ENCODE measurements at places on chromosomes 5 and 9.

DNA sequence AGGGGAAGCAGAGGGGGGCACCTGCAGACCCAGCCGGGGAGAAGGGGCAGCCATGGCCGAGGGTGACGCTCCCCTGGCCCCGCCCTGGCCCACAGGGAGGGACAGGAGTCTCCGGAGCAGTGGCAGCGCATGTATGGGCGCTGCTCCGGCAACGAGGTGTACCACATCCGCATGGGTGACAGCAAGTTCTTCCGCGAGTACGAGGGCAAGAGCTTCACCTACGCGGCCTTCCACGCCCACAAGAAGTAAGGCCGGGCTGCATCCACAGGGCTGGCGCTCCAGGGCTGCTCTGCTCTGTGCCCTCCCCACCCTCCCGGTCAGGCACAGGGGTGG lies 68.2 kb downstream of the KCNT1 start:
- no peak for DNase-seq

DNA sequence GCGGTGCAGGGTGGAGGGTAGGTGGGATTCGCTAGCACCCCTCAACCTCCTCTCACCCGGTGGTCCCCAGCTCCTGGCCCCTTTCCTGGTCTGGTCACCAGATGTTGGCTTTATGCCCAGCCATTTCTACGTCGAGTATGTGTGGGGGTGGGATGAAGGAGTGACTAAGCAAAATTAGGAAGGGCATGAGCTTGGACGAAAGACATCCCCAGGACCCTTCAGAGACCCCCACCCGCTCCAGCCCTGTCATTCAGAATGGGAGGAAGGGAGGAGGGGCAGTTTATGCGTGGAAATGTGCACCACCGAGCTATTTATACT lies 742 bp downstream of the BHMT2 start:
- DNase-seq = no peak

- no peak for DNase-seq
Measured at GRCh38 chr9:137647096-137647714, 28.4 kb downstream of the EHMT1 start.

DNA sequence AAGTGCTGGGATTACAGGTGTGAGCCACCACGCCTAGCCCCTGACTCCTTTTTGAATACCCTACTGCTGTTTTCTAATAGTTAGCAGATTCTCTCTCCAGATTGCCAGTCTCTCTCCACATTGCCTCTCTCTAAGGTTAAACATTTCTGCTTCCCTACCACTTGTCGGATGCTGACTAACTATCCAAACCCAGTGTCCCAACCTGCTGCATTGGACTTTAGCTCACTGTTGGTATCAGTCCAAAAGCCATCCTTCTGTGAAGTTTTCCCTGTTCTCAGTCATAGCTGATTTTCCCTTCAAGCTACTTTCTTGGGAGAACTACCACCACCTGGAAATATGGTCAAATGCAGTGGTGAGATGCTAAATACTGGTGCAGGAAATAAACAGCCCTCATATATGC lies 48.7 kb downstream of the TLR4 start:
- no peak for DNase-seq

DNA sequence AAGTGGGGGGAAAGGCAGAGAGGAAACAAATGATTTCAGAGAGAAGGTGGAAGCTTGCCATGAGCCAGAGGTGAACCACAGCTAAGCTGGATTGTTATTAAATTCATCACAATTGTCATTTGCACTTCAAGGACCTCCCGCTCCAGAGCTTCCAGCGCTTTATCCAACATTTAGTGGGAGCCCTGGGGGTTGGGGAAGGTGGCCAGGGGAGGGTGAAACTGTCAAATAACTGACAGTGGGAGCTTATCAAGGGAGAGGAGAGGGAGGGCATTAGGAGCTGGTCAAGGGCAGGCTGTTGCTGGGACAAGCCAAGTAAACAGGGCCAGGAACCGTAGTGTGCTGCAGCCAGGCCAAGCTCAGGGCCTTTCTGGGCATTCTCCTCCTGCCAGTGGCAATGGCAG lies 71.5 kb downstream of the SIL1 start:
- no peak for DNase-seq

GRCh38 chr9:77712533-77713130 lies 64.5 kb upstream of the GNA14 start:
- DNase-seq = peak; percentile 81

- DNase-seq = no peak
Measured at GRCh38 chr5:95907067-95907705, 54.5 kb downstream of the ELL2 start.

DNA sequence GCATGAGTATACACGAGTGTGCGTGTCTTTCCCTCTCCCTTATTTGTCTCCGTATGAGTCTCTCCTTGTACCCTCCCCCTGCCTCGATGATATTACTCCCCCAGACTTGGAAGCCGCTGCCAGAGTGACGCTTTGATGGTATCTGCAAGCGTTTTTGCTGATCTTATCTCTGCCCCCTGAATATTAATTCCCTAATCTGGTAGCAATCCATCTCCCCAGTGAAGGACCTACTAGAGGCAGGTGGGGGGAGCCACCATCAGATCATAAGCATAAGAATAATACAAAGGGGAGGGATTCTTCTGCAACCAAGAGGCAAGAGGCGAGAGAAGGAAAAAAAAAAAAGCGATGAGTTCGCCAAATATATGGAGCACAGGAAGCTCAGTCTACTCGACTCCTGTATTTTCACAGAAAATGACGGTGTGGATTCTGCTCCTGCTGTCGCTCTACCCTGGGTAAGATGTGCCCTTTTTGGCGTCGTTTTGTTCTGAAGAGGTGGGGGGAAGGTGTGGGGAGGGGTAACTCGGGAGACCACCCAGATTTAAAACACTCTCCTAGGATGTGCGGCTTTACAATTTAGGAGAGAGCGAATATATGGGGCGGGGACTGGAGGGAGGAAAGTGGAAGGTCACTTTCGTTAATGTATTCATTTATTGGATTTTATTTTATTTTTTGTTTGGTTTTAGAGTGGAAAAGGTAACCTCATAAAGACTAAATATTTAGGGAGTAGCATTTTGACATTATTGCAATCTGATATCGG lies at the start of gene GABRG2:
Gene GABRG2, plus strand, starts transcription at position 119 of the 757 bp plus-strand sequence. Its CDS starts 227 bp downstream, at position 346.
- no peak for DNase-seq

DNA sequence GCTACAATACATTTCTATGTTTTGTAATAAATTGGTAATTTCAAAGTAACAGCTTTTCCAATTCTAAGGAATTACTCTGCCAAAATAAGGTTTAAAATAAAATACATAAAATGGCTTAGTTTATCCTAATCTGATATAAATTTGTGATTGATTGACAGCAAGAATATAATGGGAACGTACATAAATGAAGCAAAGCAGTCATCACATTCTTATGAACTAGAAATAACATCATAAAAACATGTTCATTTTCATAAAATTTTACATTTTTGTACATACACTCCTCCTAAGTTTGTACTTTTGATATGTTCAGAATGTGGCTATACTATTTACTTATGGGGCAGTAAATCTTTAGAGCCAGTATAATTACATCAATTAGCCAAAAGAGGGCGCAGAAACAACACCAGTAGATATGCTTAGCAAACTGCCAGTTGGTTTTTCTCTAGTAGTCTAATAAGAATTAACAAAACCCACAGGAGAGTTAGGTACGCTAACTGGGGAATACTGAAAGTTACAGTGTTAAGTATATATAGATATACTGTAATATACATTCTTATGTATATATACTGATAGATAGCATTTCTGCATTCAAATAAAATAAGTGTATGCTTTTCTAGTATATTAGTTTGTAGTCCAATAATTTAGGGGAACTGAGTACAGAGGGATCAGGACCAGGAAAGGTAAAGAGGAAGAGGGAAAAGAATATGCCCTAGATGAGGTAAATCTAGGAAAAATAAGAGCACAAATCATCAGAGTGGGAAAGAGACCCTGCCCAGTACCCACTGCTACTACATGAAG lies 76.8 kb downstream of the ZDHHC21 start:
- peak; percentile 70 for DNase-seq

DNA sequence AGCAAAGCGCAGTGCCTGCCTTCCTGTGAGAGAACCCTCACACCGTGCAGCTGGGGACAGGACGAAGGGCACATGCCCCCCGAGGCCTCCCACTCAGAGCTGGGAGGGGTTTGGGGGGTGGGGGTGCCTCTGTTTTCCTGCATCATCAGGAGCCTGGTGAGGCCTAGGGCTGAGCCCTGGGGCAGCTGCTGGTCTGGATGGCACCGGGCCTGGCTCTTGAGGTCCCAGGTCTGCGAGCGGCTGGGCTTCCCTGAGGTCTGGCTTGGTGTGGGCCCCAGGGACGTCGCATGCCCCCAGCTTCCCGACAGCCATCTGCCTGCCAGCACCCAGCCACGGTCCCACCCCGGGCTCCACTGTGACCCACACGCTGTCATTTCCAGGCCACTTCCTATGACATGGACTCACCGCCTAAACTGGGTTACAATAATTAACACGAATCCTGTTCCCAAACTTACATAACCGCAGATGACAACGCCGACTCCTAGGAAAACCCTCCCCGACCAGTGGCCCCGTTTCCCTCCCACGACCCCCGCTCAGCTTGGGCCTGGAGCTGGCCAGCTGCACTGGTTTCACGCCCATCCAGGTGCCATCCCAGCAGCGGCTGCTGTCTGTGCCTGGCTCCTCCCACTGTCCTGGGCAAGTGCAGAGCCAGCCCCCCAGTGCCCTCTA lies 8.7 kb downstream of the NACC2 start:
- DNase-seq = no peak

DNA sequence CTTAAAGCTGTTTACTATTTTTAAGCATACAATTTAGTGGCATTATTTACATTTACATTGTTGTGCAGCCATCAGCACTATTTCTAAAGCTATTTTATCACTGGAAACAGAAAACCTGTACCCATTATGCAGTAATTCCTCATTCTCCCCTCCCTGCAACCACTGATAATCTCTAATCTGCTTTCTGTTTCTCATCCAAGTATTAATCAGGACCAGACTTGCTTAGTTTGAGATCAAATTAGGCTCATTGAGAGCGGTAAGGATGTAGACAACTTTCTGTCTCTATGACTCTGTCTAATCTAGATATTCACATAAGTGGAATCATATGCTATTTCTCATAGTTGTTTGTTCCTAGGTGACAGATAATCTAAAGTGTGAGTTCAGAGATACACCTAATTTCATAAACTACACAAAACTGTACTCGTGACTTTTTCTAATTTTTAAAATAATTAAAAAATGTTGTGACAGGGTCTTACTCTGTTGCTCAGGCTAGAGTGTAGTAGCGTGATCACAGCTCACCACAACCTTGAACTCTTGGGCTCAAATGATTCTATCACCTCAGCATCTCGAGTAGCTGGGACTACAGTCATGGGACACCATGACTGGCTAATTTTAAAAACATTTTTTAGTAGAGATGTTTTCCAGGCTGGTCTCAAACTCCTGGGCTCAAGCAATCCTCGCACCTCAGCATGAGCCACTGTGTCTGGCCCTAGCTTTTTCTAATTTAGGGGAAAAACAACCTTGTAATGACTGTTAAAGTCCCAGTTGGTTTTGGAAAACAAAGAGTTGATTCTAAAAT lies 37.6 kb downstream of the BDP1 start:
- no peak for DNase-seq

- DNase-seq = no peak
Measured at GRCh38 chr9:107577140-107577776, 87.7 kb upstream of the KLF4 start.

GRCh38 chr9:134635351-134636148 lies 6.1 kb upstream of the COL5A1 start:
- DNase-seq = no peak

DNA sequence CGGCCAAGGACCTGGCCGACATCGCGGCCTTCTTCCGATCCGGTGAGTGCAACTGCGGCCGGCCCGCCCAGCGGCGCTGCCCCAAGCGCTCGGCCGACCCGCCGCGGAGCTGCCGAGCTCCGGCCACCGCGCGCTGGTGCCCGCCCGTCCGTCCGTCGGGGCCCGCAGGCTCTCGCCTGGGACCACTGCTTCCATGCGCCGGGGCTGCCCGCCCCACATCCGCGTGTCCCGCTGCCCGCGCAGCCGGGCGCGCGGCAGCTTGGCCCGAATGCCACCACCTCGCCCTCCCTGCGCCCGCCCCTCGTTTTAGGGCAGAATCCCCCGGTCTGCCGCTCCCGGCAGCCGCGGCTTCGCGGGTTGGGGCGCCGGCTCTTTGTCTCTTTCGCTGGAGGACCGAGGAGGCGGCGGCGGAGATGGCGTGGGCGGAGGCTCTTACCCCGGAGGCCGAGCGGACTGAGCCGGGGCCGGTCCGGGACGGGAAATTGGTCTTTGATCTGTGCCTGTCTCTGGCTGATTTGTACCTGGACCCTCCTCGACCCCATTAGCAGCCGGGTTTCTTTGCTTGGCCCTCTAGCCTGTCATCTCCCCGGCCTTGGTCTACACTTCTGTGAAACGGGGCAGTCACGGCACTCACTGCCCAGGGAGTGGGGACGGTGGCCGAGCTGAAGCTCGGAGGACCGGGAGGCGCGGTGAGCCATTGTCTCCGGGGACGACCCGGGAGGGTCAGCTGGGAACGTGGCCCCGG lies 871 bp downstream of the TRIO start:
- peak; percentile 70 for DNase-seq

- DNase-seq = no peak
Measured at GRCh38 chr5:95070453-95070852, 214.4 kb downstream of the MCTP1 start.

DNA sequence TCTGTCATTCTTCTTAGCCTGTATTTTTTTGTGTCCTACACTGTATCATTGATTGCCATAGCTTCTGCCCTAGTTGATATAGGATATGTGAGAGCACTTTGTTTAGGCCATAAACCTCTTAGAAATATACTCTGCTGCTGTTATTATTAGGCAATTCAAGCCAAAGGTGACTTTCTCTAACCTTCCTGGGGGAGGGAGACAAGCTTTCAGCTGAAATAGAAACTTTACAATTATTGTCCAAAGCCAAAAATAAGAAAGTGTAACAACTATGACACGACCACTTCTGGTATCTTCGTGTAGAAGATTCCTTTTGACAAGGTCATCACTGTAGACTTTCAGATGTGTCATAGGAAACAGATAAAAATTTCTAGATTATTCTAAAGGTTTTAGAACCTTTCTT lies 12.2 kb upstream of the CSNK1A1 start:
- DNase-seq = peak; percentile 57

DNA sequence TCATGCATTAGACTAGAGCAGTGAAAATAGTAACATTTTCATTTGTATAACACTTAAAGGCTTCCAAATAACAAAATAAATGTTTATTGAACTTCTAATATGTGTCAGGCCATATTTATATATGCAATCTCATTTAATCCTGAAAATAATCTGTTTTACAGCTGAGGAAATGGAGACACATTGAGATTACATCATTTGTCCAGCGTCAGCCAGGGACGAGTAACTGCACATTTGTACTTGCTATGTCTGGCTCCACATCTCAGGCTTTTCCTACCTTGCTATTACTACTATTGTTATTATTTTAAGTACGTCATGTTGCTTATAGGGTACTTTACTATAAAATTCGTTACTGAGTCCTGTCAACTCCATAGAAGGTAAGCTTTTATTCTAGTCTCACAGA lies 3.8 kb upstream of the C9 start:
- peak; percentile 38 for DNase-seq

GRCh38 chr5:38742821-38743220 lies 103.0 kb upstream of the OSMR start:
- no peak for DNase-seq

- DNase-seq = peak; percentile 62
Measured at GRCh38 chr5:83711982-83712601, 8.6 kb downstream of the HAPLN1 start.
